ENCODE measurements at places on chromosomes 2 and 18.

DNA sequence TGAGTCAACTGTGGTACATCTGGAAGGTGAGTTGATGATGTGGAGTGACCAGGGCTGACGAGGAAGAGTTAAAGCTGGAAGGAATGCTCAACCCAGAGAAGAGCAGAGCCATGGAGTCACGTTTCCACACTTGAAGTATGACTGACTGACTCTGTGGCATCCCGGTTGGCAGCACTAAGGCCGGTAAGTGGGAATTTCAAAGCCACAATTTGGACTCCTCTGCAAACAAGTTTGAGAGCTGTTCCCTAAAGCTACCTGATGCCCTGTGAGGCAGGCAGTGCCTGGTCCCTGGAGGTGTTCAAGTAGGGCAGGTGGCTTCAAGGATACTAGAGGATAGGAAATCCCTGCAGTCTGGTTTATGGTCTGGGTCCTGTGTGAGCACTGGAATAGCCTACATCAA lies 69.3 kb upstream of the ITGB6 start:
- no peak for DNase-seq

DNA sequence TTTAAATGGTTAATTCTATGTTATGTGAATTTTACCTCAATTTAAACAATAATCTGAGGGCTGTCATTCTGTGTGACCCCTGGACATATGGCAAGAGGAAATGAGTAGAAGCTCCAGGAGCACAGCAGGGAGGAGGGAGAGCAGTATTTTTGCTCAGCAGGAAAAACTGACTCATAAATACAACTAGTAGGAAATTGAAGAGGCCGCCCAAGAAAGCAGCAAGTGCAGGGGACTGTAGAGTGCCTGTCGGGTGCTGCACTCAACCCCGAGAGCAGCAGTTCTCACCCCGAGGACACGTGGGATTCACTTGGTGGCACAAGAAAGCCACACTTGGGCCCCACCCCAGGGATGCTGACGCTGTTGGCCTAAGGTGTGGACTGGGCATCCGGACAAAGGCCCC lies 60.8 kb downstream of the NPAS2 start:
- no peak for DNase-seq

DNA sequence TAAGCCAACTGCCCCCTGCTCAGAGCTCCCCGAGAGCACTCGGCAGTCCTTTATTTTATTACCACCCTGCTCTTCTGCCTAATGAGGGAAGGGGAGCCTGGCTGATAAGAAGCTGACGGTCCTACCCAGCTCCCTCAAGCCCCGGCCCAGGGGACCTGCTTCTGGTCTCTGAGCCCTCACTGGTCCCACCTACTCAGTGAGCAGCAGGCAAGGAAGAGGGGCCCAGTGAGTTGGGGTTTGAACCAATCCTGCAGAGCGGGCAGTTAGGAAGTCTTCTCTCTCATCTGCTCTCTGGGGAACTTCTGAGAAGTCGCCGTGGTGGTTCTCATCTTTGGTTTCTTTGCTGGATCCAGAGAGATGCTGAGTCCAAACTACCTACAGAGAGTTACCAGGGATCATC lies 218.9 kb downstream of the NDUFA10 start:
- no peak for DNase-seq

GRCh38 chr2:3265981-3266924 lies 111.4 kb downstream of the EIPR1 start:
- DNase-seq, result no peak

- DNase-seq, result no peak
These were observed 143.5 kb upstream of the NCK2 start for GRCh38 chr2:105600949-105601794.

DNA sequence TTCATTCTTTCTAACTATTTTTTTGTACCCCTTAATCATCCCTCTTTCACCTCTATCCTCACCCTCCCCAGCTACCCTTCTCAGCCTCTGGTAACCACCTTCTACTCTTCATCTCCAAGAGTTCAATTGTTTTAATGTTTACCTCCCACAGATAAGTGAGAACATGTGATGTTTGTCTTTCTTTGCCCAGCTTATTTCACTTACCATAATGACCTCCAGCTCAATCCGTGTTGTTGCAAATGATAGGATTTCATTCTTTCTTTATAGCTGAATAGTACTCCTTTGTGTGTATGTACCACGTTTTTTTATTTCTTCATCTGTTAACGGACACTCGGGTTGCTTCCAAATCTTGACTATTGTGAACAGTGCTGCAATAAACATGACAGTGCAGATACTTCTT lies 22.1 kb upstream of the TMEM37 start:
- DNase-seq, result no peak

- no peak for DNase-seq
These were observed 115.6 kb downstream of the AP1S3 start for GRCh38 chr2:223721746-223722145.

GRCh38 chr2:25127646-25128045 lies 40.7 kb downstream of the POMC start:
- no peak for DNase-seq

DNA sequence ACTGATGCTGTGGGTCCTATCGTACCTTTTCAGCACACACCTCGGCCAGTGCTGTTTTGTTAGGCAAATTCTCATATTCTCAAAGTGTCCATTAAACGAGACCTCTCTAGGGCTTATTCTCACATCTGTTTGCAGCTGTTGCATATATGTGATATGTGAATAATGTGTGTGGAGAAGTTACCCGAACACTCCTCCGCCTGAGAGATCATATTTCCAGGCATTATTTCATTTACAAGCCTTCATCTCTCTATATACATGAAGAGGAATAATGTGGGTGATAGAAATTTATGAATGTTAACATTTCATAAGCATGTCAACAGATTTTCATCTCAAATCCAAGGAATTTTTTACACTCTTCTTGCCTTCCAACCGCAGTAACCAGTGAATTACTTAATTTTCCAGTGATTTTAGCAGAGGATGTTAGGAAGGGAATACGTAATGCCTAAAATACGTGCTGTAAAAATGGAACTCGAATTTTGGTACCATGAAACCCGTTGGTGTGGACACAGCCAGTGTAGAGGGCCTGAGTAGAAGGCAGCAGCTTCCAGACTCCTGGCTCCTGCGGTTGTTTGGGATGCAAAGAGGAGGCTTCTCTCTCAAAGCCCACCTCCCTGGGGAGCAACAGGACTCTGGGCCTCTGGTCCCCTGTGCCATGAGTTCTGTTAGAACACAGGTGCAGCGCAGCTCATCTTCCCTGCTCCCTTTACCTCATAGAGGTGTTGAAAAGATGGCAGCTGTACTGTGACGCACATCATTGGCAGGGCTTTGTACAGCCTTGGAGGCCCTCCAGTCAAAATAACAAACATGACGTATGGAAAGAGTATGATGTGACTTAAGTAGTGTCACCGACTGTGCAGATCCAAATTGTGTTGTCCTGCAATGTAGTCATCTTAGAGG lies 280.1 kb downstream of the NEDD4L start:
- DNase-seq, result no peak

DNA sequence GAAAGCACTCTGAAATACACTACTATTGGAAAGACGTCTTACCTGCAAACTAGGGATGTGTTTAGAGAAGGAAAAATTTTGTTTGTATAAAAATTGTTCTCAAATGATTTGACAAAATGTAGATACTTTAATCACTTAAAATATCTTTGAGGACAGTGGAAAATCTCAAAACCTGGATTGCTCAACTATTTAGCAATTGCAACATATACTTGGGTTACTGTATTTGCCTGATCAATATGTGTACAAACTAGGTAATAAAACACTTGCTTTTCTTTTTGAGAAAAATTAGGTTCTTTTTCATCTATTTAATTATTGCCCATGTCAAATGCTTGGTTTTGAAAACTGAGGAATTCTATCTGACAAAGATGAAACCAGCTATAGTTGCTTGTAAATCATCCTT lies 60.9 kb downstream of the CPS1 start:
- DNase-seq, result no peak

GRCh38 chr18:77062518-77063003 lies 70.0 kb downstream of the MBP start:
- no peak for DNase-seq

DNA sequence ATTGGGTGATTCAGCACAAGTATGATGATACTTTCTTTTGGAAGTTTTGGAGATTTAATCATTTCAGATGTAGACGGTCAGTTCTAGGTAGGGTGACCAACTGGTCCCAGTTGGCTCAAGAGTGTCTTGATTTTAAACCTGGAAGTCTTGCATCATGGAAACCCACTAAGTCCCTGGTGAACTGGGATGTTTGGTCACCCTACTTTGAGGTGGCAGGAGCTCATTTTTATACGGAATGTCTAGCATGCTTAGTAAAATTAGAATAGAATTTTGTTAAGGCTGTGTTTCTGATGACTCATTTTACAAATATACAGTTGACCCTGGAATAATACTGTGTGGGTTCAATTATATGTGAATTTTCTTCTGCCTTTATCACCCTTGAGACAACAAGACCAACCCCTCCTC lies 61.5 kb upstream of the DOCK10 start:
- DNase-seq, result no peak

- DNase-seq, result no peak
These were observed 1.1 kb upstream of the GBX2 start for GRCh38 chr2:236169151-236169721.

DNA sequence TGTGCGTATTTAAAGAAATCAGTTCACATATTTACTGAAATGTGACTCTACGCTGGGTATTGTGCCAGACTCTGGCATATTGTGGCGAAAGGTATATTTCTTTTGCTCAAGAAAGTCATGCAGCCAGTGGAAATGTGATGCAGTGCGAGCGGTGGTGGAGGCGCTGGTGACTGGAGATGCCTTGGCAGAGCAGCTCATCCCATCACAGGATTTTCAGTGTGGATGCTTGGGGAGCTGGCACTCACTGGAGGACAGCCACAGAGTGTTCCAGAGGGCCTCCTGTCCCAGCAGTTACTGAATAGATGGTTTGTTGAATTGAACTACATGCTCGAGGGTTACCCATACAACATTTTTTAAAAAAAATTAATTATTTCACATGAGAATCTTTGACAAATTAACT lies 117.6 kb downstream of the ZNF407 start:
- no peak for DNase-seq

- no peak for DNase-seq
These were observed 6.1 kb upstream of the FAM171B start for GRCh38 chr2:186687807-186688211.

DNA sequence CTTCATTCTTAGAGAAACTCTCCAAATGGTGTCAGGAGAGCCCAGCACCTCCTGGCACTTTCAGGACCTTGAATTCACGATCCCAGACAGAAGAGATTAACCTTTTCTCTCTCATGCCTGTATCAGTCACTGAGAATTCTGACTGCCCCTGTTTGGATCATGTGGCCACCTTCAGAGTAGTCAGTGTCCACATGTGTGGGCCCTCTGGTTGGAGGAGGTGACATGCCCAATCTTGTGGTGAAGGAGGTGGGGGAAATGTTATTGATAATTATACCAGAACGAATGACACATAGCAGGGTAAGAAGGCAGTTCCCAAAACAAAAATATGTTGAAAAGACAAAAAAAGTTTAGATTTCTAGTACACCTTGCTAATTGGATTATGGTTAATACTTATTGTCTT lies 31.7 kb downstream of the UBXN4 start:
- DNase-seq, result no peak
